ENCODE measurements at places on chromosomes 3 and 15.

- DNase-seq = no peak
These were observed 24.3 kb downstream of the CYP8B1 start for GRCh38 chr3:42851228-42851834.

DNA sequence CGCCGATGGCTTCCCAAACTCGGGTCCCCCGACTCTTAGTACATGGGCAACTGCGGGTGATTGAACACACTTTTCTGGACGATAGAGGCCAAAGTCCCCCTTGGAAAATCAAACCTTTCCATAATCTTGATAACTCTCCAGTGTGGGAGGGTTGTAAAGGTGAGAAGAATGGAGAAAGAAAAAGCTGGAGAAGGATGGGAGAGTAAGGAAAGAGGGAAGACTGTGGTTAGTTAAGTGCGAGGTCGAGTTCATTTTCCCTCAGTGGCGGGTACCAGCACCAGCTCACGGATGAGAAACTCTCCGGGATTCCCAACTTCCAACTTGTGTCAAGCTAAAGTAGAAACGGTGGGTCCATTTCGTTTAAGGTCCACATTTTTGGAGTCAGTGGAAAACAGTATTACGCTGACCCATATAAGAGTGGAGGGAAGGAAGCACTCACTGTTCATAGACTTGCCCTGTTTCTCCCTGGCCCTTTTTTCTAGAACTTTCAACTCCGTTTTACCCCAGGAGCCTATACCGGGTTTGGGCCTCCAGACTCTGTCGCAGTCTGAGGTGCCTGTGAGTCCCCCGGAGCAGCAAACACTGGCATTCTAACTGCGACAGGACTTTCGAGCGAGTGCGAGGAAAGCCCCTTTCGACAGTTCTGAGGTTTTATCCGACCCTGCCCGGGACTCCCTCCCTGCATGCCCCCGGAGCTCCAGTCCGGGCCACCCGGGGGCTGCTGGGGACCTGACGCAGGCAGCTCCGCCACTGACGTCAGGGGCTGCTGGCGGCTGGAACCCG is 14.8 kb downstream of the ZIC1 start:
- DNase-seq = no peak

DNA sequence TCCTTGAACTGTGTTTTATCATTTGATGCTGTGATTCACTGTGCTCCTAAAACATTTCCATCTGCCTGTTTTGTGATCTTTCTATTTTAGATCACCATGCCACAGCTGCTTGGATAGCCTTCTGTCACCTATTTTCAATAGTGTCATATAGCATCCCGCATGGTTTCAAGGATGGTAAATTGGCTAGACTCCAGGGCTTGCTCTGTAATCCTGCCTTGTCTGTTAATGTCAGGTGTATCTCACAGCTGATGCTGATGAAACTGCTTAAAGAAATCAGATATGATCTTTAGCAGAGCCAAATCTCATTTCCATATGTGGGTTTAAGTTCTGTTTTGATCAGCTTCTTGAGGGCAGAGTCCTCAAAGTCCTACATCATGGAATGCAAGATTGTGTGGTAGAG is 182.2 kb downstream of the UBE2E2 start:
- DNase-seq = no peak

GRCh38 chr15:38196076-38196475 is 56.6 kb upstream of the SPRED1 start:
- no peak for DNase-seq

- peak; percentile 86 for DNase-seq
These were observed 16.8 kb upstream of the MCCC1 start for GRCh38 chr3:183116025-183116614.

GRCh38 chr3:183581496-183582155 is 26.1 kb upstream of the KLHL6 start:
- no peak for DNase-seq

DNA sequence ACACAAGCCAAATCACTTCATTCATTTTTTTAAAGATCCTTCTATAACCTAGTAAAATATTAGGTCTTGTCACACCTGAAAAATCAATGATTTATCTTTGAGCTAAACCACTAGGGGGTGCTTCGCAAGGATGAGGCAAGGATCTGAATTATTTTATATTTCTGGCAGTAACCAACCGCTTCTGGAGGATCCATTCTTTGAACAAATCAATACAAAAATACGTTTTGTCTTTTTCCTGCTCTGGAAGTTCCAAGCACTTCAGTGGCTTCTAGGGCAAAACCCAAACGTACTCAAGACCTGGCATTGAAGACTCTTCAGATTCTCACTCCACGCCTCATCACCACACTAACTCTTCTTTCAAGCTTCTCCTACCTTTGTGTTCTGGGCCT is 486 bp downstream of the LSG1 start:
- no peak for DNase-seq

GRCh38 chr3:11131371-11131770 is 22.9 kb upstream of the HRH1 start:
- no peak for DNase-seq

DNA sequence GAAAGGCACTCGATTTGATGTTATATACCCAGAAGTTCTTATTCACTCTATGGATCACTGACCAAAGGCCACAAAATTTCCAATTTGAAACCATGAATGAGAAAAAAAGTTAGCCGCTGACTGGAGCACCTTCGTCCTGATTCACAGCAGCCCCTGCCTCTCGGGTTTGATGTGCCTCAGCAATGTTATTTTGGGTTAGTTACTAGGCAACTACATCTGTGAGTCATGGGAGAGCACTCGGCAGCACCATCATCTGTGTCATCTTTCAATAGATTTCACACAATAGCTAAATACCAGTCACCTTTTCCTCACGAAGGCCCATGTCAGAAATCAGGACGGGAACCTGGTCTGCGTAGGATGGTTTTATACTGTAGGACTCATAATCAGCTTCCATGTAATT is 269.2 kb downstream of the ZBBX start:
- DNase-seq = no peak
